Aorta (tissue), 5 donors: ENCODE measurements at places on chromosomes 5 and 9. TPM values are rescaled to one million over a fixed set of nuclear protein-coding genes. Genes with fewer than 3 reads are reported as not detected.

Gene LCN15
- total RNA-seq, result not detected

Gene BBLN
- 46.7 TPM for total RNA-seq

GRCh38 chr5:90562341-90562740 is 3.7 kb downstream of the ADGRV1 start:
- no peaks in the 10 kb centered on the region for H3K36me3 ChIP-seq
- H3K27me3 ChIP-seq, result no peaks in the 10 kb centered on the region
- H3K4me3 ChIP-seq, result no peak overlapping the region
- no peak overlapping the region for H3K27ac ChIP-seq
- H3K4me1 ChIP-seq, result no peaks in the 10 kb centered on the region
- no peak for DNase-seq

DNA sequence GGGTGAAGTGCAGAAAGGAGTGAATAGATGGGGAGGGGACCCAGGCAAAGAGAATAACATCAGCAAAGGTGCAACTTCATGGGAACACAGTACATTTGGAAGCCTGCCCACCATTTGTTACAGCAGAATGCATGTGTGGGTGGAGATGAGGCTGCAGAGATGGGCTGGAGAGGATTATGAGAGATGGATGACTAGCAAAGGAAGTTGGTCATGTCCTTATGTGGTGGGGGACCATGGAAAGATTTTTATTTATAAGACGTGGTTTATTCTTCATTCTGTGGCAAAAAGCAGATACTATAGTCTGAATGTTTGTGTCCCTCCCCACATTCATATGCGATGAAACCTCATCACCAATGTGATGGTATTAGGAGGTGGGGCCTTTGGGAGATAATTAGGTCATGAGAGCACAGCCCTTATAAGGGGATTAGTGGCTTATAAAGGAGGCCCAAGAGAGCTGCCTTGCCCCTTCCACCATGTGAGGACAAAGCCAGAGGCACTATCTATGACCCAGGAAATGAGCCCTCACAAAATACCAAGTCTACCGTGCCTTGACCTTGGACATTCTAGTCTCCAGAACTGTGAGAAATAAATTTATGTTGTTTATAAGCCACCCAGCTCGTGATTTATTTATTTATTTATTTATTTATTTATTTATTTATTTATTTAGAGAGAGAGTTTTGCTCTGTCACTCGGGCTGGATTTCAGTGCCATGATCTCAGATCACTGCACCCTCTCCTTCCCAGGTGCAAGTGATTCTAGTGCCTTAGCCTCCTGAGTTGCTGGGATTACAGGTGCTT is 483.7 kb downstream of the RAB3C start:
- H3K27me3 ChIP-seq, result no peaks in the 10 kb centered on the region
- H3K4me3 ChIP-seq, result no peak overlapping the region
- no peaks in the 10 kb centered on the region for H3K4me1 ChIP-seq
- H3K27ac ChIP-seq, result no peak overlapping the region
- no peaks in the 10 kb centered on the region for H3K36me3 ChIP-seq

Gene GAS1
- 111 TPM for total RNA-seq

Gene TIFAB
- total RNA-seq, result 0.24 TPM

- H3K27me3 ChIP-seq, result no peaks in the 10 kb centered on the region
- H3K4me1 ChIP-seq, result no peaks in the 10 kb centered on the region
- DNase-seq, result no peak
Measured at GRCh38 chr5:68464424-68464823, 248.9 kb downstream of the PIK3R1 start.

Gene CER1
- not detected for total RNA-seq

Gene TAS2R1
- not detected for total RNA-seq

Gene IFNA21
- total RNA-seq, result not detected

- H3K27me3 ChIP-seq, result no peaks in the 10 kb centered on the region
- H3K27ac ChIP-seq, result no peak overlapping the region
- H3K4me1 ChIP-seq, result peaks cover 5% of the 10 kb centered on the region
- DNase-seq, result no peak
Measured at GRCh38 chr9:94887721-94888120, 161.2 kb downstream of the AOPEP start.

DNA sequence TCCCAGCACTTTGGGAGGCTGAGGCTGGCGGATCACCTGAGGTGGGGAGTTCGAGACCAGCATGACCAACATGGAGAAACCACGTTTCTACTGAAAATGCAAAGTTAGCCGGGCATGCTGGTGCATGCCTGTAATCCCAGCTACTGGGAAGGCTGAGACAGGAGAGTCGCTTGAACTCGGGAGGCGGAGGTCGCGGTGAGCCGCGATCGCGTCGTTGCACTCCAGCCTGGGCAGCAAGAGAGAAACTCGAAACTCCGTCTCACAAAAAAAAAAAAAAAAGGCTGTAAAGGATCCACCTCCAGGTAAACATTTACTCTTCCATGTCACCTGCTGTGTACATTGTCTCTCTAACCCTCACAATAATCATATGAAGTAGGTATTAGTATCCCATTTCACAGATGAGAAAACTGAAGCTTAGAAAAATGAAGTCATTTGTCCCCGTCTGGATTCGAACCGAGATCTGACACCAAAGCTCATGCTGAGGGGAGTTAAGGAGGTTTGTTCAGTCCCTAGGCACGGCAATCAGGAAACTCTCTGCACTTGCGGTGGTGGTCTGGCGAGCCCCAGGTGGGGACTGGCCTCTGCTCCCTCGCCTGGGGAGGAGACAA is 494 bp upstream of the DOCK2 start:
- no peaks in the 10 kb centered on the region for H3K27me3 ChIP-seq
- H3K4me3 ChIP-seq, result no peak overlapping the region
- no peaks in the 10 kb centered on the region for H3K36me3 ChIP-seq
- no peak for DNase-seq
- no peak overlapping the region for H3K27ac ChIP-seq

Gene C5orf63
- 4.2 TPM for total RNA-seq

DNA sequence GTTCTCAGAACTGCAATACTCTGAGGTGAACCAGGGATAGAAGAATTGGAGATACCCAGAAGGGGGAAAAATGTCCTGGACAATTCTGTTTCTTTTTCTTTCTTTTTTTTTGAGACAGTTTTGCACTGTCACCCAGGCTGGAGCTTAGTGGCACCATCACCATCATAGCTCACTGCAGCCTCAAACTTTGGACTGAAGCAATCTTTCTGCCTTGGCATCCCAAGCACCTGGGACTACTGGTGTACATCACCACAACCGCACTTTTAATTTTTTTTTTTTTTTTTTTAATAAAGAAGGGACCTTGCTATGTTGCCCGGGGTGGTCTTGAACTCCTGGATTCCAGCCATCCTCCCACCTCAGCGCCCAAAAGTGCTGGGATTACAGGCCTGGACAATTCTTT is 1.9 kb downstream of the EMB start:
- no peak overlapping the region for H3K27ac ChIP-seq
- no peaks in the 10 kb centered on the region for H3K36me3 ChIP-seq
- H3K27me3 ChIP-seq, result no peaks in the 10 kb centered on the region
- DNase-seq, result no peak

Gene CFAP77
- not detected for total RNA-seq

Gene CD14
- total RNA-seq, result 205 TPM

GRCh38 chr5:137743031-137743640 is 7.2 kb upstream of the KLHL3 start:
- H3K36me3 ChIP-seq, result no peaks in the 10 kb centered on the region
- no peak overlapping the region for H3K4me3 ChIP-seq
- H3K27ac ChIP-seq, result no peak overlapping the region
- no peaks in the 10 kb centered on the region for H3K4me1 ChIP-seq
- DNase-seq, result no peak

Gene PDGFRB
- 360 TPM for total RNA-seq

Gene WDR36
- 26.1 TPM for total RNA-seq

Gene BARHL1
- not detected for total RNA-seq

DNA sequence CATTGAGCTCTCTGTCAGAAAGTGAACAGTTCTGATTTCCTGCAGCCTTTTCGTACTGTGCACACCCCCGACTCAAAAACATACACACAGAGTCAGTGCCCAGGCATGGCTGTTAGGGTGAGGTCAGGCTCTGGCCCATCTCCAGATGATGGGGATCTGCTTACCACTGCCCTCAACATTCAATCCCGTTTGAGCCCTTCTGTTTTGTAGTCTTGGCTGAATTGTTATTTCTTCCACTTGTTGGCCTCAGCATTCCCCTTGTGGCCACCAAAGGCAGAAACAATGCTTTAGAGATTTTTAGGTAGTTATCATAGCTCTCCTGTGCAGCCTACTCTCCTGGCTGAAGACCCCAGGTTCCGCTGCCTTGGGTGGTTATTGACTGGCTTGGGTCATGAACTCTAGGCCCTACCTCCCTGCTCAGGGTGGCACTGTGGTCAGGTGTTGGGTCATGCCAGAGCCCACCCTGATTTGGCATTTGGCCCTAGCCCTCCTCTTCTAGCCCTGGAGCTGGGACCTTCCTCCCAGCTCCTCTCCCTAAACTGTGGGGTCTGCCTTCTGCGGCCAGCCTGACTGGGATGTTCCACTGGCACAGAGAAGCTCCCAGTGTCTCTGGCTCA is 7.8 kb upstream of the MYOZ3 start:
- no peaks in the 10 kb centered on the region for H3K27me3 ChIP-seq
- H3K27ac ChIP-seq, result peak overlapping the region; percentile 35
- H3K4me1 ChIP-seq, result no peaks in the 10 kb centered on the region
- peaks cover 7% of the 10 kb centered on the region for H3K36me3 ChIP-seq

- DNase-seq, result no peak
- no peaks in the 10 kb centered on the region for H3K27me3 ChIP-seq
Measured at GRCh38 chr5:142290577-142291299, 34.1 kb downstream of the SPRY4 start.

- no peak overlapping the region for H3K27ac ChIP-seq
- H3K4me3 ChIP-seq, result no peak overlapping the region
- peak; percentile 94 for DNase-seq
- H3K27me3 ChIP-seq, result no peaks in the 10 kb centered on the region
- H3K36me3 ChIP-seq, result no peaks in the 10 kb centered on the region
- H3K4me1 ChIP-seq, result peaks cover 13% of the 10 kb centered on the region
Measured at GRCh38 chr5:174553556-174553955, 170.8 kb upstream of the MSX2 start.

Gene CWC27
- total RNA-seq, result 20.7 TPM

GRCh38 chr9:71812385-71812784 is 44.1 kb upstream of the CEMIP2 start:
- no peaks in the 10 kb centered on the region for H3K36me3 ChIP-seq
- no peaks in the 10 kb centered on the region for H3K27me3 ChIP-seq

DNA sequence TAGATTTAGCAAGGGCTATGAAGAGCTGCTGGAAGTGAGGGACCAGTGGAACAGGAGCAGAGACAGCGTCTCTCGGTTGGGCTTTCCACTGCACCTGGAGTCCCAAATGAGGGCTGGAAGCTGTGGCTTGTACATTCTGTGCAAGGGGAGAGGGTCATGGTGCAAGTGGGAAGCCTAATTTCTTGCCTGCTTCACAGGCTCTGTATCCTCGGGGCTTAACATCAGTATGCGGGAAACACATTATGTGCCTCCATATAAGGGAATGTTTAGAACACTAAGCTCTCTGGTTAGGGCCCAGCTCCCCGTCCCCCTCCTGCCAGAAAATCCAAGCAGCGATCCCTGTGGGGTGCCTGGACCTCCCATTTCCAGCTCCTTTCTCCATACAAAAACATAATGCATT is 89.0 kb upstream of the NIPAL4 start:
- H3K4me3 ChIP-seq, result no peak overlapping the region
- no peaks in the 10 kb centered on the region for H3K36me3 ChIP-seq
- peaks cover 7% of the 10 kb centered on the region for H3K4me1 ChIP-seq
- no peak for DNase-seq
- no peaks in the 10 kb centered on the region for H3K27me3 ChIP-seq

DNA sequence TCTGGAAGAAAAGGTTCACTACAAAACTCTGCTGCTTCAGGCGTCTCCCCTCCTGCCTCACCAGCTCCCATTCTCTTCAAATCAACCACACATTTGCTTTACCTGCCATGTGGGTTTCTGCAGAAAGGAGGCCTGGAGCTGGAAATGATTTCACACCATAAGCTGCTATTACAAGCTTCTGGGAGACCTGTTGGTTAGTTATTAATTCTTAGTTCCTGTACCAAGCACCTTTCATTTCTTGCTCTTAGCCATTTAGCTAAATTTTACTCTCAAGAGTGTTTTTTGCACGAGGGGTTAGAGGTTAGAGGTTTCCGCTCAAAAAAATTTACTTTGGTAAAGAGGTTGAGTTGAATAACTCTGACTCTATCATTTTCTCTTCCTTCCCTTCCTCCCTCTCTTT is 70.3 kb downstream of the MAP1B start:
- no peak for DNase-seq
- no peaks in the 10 kb centered on the region for H3K4me1 ChIP-seq
- H3K27me3 ChIP-seq, result no peaks in the 10 kb centered on the region
- H3K27ac ChIP-seq, result no peak overlapping the region

DNA sequence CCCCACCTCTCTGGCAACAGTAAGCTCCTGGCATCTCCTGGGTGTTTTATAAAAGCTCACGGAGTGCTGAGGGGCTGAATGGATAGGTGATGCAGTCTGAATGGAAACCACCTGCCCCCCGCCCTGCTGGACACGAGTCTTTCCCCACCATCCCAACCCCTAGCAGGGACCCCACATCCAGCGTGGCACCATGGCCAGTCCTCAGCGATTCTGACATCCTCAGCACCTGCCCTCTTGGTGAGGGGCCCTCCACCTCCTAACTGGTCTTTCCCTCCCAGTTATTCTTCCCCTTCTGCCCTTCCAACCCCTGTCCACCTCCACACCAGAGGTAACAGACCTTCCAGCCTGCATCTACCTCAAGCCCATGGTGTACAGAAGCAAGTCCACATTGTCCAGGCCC is 38.7 kb upstream of the GABBR2 start:
- no peaks in the 10 kb centered on the region for H3K4me1 ChIP-seq
- DNase-seq, result no peak
- H3K27me3 ChIP-seq, result no peaks in the 10 kb centered on the region
- H3K27ac ChIP-seq, result no peak overlapping the region

GRCh38 chr5:75611311-75612225 is at the start of gene ANKDD1B:
TSS of gene ANKDD1B (plus strand) at chr5:75611453. CDS start at chr5:75611635, 182 bp downstream.
- H3K27ac ChIP-seq, result no peak within 1 kb of the TSS
- DNase-seq, result peak; percentile 55
- no peaks in the 10 kb centered on the region for H3K27me3 ChIP-seq
- H3K4me1 ChIP-seq, result no peaks in the 10 kb centered on the region
- H3K4me3 ChIP-seq, result peak within 1 kb of the TSS; percentile 34

- no peaks in the 10 kb centered on the region for H3K27me3 ChIP-seq
- H3K36me3 ChIP-seq, result peaks cover 2% of the 10 kb centered on the region
- H3K4me1 ChIP-seq, result no peaks in the 10 kb centered on the region
- no peak for DNase-seq
Measured at GRCh38 chr9:27426511-27427271, 97.4 kb upstream of the IFNK start.

- no peak overlapping the region for H3K4me3 ChIP-seq
- no peaks in the 10 kb centered on the region for H3K36me3 ChIP-seq
- no peaks in the 10 kb centered on the region for H3K27me3 ChIP-seq
- no peak overlapping the region for H3K27ac ChIP-seq
- DNase-seq, result no peak
Measured at GRCh38 chr5:102018690-102019089, 277.4 kb downstream of the SLCO4C1 start.

GRCh38 chr5:143231973-143232812 is 171.3 kb downstream of the NR3C1 start:
- H3K4me1 ChIP-seq, result no peaks in the 10 kb centered on the region
- no peak overlapping the region for H3K4me3 ChIP-seq
- no peaks in the 10 kb centered on the region for H3K27me3 ChIP-seq
- no peak overlapping the region for H3K27ac ChIP-seq

Gene GAPVD1
- total RNA-seq, result 67.7 TPM

GRCh38 chr5:80034559-80034958 is 589 bp upstream of the THBS4 start:
- no peaks in the 10 kb centered on the region for H3K4me1 ChIP-seq
- no peak for DNase-seq
- H3K27ac ChIP-seq, result no peak overlapping the region
- H3K4me3 ChIP-seq, result no peak overlapping the region
- no peaks in the 10 kb centered on the region for H3K27me3 ChIP-seq
